ENCODE measurements at places on chromosomes 5 and 9.

GRCh38 chr5:60457233-60457632 is 242.7 kb downstream of the DEPDC1B start:
- peak; percentile 49 for DNase-seq

GRCh38 chr5:55702598-55703345 is 9.4 kb downstream of the SLC38A9 start:
- no peak for DNase-seq

DNA sequence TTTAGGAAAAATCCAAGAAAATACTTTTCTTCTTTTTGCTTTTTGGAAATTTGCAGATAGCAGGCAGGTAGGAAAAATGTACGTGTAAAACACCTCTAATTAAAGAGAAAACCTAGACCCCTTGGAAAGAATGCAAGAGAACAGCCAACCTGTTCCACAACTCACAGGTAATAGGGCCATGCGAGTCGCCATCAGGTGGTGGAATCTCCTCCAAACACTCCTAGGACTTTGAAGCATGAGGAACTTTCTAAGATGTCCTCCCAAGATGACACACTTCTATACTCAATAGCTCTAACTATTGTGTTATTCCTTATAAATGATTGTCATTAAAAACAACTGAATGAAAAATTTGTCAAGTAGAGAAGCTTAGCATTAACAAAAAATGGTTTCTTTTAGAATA is 174.0 kb downstream of the TMC1 start:
- DNase-seq: no peak

- DNase-seq: no peak
Measured at GRCh38 chr9:130820135-130820738, 14.8 kb upstream of the ABL1 start.

DNA sequence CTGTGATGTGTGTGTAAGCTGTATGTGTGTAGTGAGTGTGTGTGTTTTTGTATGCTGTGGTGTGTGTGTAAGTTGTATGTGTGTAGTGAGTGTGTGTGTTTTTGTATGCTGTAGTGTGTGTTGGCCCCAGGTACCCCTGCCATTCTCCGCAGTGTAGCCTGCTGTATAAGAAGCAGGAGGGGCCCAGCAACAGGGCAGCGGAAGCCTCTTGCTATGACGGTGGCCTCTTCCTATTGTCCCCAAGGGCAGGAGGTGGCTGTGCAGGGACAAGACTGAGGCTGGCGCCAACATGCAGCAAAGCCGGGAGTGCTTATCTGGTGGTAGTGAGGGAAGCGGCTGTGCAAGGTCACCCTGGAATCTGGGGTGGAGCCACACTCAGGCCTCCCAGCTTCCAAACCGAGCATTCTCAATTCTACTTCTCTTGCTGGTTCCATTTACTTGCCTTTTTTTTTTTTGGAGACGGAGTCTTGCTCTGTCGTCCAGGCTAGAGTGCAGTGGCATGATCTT is 5.1 kb downstream of the SPAAR start:
- no peak for DNase-seq

DNA sequence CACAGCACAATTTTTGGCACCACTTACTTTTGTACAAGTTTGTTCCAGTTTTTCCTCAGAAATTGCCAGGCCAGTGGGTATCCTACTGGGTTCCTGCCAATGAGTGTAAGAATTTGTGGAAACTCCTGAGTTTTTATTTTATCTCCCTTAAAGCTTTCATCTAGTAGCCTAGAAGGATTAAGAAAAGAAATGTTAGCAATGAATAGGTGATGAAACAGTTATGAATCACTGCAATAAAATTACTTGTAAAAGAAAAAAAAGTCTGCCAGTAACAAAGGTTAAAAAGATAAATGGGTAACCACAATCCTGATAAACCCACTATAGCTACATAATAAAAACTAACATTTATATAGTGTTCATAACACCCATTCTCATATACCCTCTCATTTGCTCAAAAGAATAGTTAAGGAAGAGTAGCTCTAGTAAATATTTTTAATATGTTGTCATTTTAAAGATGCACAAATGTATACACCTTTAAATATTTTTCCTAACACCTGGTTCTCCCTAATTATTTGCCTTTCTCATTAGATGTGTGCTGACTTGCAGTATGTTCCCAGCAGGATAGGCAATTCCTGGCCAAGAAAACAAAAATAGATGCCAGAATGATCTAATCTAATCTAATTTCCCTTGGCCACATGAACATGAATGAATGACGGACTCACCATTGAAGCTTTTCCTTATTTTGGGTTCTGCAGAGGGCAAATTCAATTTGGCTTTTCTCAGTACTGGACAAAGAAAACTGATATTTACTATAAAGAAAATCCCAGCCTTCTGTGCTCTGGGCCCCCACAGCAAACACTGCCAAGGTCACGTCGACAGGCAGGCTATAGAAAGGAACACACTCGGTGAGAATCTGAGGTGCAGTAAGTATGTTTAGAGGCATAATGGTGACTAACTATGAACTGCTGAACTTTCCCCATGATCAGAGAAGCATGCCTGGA is 26.4 kb downstream of the ERAP1 start:
- DNase-seq: no peak

DNA sequence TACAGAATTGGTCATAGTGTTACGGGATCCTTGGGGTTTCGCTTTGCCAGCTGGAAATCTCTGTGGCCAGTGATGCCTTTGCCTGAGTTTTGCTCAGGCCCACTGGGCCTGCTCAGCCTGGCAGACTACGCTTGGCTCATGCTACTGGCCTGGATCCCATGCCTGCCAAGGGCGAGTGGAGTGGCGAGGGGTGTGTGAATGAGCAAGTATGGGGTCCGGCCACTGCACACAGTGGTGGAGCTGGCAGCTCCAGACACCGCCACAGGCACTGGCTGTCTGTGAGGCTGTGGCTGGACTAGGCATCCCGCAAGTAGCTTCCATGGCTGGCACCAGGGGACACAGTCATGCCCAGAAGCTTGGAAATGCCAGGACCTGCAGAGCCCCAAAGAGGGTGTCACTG is 240.3 kb downstream of the ARRDC3 start:
- no peak for DNase-seq

DNA sequence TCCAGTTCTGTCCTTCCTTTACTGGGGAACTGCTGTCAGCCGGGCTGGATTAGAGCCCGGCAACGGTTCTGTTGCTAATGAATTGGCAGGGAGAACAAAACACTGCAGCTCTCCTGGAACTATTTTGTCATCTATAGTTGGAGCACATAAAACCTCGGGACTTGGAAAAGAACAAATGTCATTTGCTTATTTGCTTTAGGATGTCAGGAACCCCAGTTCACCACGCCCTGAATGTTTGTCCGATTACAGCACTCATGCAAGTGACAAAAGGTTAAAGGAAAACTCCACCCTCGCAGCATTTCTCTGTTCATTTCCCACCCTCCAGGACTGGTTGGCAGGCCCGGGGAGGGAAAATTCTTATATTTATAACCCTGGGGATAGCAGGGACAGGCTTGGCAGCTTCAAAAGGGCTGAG is 66.4 kb upstream of the PLPP1 start:
- DNase-seq: peak; percentile 46

DNA sequence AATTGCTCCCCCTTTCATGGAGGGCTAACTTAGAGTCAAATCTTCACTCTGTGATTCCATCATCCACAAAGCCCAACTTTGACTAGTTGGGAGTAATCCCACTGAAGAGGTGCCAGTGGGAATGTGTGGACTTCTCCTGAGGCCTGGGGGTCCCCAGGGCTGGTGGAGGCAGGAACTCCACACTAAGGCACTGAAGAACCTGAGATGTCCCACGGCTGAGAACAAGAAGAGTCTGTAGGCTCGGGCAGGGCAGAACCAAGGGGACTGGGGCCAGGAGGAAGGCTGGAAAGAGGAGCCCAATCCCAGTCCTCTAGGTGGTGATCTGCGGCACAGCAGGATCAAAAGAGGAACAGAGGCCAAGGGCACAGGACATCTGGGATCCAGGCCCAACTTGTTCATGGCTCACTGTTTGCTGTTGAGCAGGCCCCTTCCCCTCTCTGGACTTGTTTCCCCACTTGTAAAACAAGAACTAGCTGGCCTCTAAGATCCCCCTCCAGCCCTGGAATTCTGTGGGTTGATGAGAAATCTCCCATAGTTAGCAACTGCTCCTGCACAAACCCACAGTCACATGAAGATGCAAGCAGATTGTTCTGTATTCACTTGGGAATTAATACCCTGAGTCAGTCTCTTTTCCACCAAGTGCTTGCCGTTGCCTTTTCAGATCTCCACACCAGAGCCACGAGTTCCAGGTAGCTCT is 32.7 kb upstream of the ALDH1B1 start:
- DNase-seq: no peak

GRCh38 chr9:113352411-113352810 is 3.1 kb downstream of the BSPRY start:
- no peak for DNase-seq

GRCh38 chr5:150946351-150946905 is 41.6 kb upstream of the ZNF300 start:
- peak; percentile 94 for DNase-seq

- DNase-seq: no peak
Measured at GRCh38 chr5:620152-620551, 8.0 kb downstream of the CEP72 start.

All from left kidney (tissue), 8 donors.